HFFc6 (cell line): ENCODE measurements at places on chromosomes 1 and 21.
A peak's percentile ranks its signal among the peaks of the same experiment; 100 is the strongest.

DNA sequence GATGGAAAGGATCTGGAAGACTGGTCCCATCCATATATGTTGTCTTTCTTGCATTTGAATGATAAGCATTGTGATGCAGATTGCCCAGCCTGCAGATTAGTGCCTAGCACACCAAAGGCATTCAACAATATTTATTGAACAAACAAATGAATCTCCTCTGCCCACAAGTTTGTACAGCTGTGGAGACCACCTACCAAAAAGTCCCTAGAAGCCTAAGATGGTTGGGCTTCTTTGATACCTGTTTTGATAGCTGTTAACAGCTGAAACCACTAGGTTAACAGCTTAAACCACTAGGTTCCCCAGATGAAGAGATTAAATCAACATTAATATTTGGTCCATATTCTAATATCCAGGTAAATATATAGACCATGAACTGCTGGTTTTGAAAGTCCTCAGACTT lies 9.8 kb downstream of the DUSP10 start:
- DNase-seq: no peak

DNA sequence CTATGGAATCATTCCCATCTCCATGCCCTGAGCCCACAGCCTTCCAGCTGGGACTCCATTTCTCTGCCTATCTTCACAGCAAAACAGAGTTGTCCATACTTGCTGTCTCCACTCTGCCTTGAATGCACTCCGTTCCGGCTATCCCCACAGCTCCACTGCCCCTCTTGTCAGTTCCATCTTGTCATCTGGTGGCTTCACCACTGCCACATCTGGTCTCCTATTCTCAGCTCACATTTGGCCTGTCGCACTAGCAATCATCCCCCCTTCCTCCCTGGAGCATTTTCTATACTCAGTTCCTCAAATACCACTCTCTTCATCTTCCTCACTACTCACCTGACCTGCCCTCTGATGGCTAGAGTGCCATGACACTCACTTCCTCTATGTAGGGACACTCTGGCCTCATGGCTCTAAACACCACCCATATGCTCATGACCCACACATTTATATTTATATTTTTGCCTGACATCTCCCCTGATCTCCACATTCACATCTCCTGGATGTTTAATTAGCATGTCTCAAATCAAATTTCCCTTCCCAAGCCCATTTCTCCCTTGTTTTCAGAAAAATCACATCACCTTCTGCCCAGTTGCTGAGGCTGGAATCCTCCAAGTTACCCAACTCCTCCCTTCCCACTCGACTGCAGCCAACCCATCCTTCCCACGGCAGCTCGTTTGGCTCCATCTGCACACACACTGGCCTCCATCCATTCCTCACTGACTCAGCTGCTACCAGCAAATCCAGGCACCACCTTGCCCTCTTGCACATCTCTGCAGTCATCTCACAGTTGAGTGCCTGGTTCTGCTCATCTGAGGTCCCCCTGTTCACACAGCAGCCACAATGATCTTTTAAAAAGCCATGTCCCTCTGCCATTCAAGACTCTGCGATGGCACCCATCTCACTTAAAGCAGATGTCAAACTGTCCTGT lies 6.1 kb downstream of the ZNF692 start:
- peak; percentile 40 for DNase-seq

- peak; percentile 58 for DNase-seq
These were observed 4.9 kb upstream of the NPL start for GRCh38 chr1:182784556-182785171.

GRCh38 chr1:57620605-57621004 lies 196.7 kb upstream of the DAB1 start:
- no peak for DNase-seq

DNA sequence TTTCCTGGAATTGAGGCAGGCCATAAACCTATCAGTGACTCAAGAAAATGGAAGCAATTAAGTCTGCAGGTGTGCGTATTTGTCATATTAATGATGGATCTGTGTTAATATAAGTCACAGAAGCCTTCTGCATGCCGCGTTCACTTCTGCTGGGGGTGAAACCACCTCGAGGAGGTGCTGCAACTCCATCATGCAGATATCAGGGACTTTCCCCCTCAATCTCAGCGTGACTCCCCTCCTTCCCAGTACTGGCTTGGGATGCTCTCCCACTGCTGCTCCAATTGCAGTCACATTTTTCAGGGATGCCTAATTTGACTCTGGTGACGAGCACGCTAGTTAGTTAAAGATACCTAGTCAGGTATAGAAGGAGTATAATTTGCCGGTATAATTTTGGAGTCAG lies 87.5 kb downstream of the ASTN1 start:
- DNase-seq: no peak

DNA sequence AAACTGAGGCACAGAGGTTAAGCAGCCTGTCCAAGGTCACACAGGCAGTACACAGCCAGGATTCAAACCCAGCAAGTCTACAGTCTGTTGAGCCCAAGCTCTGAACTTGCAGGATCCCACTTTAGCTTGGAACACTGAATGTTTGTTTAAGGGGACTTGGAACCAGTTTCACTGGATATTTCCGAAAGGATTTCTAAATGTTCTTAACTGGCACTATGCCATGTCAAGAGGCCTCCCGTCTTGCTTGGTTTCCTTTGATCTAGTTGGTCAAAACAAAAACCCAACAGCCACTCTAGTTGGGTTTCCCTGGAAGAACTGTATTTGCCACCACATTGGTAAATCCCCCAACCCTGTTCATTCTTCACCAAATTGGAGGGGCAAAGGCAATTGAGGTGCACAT lies 317.6 kb upstream of the KAZN start:
- DNase-seq: no peak

GRCh38 chr1:39919545-39919944 lies 17.8 kb upstream of the MYCL start:
- peak; percentile 52 for DNase-seq

DNA sequence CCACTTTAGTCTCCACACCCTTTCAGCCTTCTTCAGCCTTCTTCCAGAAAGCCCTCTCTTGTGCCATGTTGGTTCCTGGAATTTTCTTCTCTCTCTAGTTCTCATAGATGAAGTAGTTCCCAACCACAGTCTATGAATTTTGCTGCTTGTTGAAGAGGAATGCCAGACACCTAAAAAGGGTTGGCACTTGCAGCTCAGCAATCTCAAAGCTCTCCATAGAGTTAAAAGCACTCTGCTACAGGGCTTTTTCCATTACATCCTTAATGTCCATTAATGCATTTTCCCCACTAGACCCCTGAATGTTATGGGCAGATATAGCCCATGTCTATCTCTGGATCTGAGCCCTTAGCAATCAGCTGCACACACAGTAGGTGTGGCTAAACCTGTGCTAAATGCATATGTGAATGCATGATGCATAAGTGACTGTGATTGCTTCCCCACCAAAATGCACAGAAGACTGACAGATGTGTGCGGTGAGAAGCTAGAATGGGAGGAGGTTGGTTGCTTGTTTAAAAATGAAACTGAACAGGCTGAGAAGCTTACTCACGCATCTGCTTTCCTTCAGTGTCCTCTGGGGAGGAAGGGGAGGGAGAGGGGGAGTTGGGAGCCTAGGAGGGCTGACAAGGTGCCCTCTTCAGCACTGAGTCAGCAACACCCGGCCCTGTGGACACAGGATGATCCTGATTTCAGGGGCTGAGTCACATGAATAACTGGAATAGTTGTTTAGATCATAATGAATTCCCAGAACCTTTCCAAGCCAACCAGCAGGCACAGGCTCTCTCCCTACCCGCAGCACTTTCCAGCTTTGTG lies 146.1 kb upstream of the FGGY start:
- peak; percentile 98 for DNase-seq

- DNase-seq: peak; percentile 60
These were observed 21.4 kb upstream of the FMO1 start for GRCh38 chr1:171226747-171227370.

GRCh38 chr1:10516925-10517676 lies 42.4 kb downstream of the PEX14 start:
- no peak for DNase-seq

- DNase-seq: no peak
These were observed 35.0 kb downstream of the ARHGEF10L start for GRCh38 chr1:17574516-17574915.

GRCh38 chr1:92244376-92244775 lies 26.7 kb downstream of the C1orf146 start:
- DNase-seq: no peak

DNA sequence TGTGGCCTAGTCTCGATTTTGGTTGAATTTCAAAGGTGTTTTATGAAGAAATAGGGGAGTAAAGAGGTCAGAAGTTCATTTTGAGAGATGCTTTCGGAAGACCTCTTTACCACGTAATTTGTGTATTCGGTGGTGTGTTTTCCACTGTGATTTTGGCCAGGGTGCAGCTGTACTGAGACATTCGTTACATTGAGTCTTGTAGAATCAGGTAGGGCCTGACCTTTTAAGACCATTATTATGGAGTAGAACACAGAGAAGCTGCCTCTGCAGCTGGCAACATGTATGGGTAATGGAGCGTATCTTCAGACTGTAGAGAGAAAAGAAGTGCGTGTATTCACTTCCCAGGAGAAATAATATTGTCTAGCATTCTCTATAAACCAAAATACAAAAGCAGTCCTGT lies 326.5 kb downstream of the PDE4B start:
- no peak for DNase-seq

DNA sequence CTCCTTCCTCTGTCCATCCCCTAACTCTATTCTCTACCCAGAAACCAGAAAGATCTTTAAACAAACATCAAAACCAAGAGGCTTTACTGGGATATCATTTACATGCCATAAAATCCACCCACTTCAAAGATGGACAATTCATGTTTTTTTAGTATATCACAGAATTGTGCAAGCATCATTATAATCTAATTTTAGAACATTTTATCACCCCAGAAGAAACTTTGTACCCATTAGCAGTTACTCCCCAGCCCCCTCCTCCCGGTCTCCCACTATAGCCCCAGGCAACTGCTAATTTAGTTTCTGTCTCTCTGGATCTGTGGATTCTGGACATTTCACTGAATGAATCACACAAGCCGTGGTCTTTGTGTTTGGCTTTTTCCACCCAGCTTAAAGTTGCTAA lies 4.8 kb upstream of the SELENON start:
- peak; percentile 39 for DNase-seq

GRCh38 chr1:26754086-26754874 lies 33.5 kb upstream of the PIGV start:
- no peak for DNase-seq

DNA sequence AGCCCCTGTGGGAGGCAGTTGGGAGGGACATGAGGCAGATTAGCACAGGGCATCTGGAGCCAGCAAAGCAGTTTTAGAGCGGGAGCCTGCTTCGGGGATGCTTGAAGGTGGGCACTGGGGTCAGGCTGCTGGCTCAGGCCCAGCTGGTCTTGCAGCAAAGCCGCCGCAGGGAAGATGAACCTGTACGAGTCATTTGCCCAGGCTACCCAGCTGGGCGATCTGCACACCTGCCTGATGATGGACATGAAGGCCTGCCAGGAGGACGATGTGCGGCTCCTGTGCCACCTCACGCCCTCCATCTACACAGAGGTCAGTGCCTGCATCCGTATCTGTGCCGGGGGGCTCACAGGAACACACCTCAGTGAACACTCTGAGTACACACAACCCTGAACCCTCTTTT lies 7.7 kb upstream of the SLC27A3 start:
- DNase-seq: no peak

- peak; percentile 13 for DNase-seq
These were observed 1.1 kb upstream of the ZNF496 start for GRCh38 chr1:247332623-247333361.

DNA sequence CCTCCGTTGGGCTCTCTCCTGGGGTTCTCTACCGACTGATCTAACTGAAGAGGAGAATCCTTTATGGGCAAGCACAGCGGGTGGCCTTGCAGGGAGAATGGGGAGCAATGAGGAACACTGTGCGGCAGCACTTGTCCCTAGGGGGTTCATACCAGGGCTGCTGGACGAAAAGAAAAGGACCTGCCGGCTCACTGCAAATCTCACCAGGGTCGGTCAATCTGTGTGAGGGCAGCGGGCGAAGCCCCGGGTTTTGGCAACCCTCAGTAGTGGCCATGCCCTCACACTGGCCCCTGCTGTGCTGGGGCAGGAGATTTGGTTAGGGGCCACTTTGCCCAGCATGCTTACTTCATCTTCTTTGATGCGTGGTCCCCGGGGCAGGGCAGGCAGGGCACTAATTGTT lies 5.9 kb downstream of the LHX9 start:
- DNase-seq: no peak

DNA sequence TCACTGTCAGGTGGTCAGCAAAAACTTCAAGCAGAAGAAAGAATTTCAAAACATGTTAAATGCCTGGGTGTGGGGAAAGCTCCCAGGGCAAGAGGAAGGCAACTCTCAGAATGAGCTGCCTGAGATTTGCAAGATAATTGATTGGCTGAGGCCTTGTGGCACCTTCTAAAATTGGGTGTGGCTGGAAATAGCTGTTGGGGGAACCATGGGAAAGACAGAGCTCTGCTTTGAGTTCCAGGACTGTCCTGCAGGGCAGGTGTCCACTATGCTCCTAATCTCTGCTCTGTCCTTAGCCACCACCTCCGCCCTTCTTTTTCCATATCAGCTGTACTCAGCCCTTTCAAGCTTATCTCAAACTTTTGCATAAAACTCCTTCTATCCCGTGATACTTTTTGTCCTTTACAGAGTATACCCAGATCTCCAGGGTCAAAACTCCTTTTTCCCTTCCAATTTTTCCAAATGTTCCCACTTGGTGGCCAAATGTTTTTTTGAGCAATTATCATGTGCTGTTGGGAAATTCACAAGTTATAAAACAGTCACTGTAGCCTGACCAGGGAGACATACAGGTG lies 23.8 kb upstream of the PPP2R5A start:
- DNase-seq: no peak

DNA sequence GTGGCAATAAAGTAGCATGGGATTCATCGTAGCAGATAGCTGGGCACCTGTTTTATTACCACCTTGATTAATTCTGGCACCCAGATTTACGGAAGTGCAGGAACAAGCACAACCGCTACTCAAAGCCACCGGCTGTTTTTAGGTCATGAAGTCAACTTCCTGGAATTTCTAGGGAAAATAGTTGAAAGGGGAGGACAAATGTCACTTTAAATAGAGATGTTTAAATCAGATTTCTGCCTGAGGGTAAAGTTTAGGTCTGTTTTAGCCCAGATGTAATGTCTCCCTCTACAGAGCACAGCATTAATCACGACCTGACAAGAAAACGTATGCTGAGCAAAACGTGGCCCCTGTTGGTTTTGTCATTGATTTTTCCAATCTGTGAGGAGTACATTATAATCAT lies 8.0 kb downstream of the ADGRL2 start:
- DNase-seq: no peak

GRCh38 chr1:187718527-187718926 lies 889.8 kb downstream of the PLA2G4A start:
- no peak for DNase-seq

GRCh38 chr1:48530727-48531351 lies 58.8 kb upstream of the SPATA6 start:
- DNase-seq: no peak

DNA sequence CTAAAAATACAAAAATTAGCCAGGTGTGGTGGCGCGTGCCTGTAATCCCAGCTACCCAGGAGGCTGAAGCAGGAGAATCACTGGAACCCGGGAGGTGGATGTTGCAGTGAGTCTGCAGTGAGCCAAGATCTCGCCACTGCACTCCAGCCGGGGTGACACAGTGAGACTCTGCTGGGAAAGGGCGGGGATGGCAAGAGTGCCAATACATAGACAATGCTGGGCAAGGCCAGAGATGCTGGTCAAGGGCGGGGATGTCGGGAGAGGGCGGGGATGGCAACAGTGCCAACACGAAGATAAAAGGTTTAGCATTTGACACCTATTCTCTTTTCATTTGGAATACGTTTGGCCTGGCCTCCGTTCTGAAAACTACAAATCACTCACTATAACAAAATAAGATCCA lies 11.0 kb downstream of the SSU72 start:
- DNase-seq: no peak
